ENCODE measurements at places on chromosomes 13 and 19. TPM values are rescaled to one million over a fixed set of nuclear protein-coding genes. Genes with fewer than 3 reads are reported as not detected.

The FPR2 gene
- 0.32 TPM for total RNA-seq

The SYDE1 gene
- 15.4 TPM for total RNA-seq

The ZNF416 gene
- 5.7 TPM for total RNA-seq

The PCSK4 gene
- 1.4 TPM for total RNA-seq

The ZNF155 gene
- 5.0 TPM for total RNA-seq

The ZNF69 gene
- total RNA-seq: 1.6 TPM

The WDR62 gene
- total RNA-seq: 14.5 TPM
